ENCODE measurements at places on chromosomes 16 and 17.
A peak's percentile ranks its signal among the peaks of the same experiment; 100 is the strongest.

DNA sequence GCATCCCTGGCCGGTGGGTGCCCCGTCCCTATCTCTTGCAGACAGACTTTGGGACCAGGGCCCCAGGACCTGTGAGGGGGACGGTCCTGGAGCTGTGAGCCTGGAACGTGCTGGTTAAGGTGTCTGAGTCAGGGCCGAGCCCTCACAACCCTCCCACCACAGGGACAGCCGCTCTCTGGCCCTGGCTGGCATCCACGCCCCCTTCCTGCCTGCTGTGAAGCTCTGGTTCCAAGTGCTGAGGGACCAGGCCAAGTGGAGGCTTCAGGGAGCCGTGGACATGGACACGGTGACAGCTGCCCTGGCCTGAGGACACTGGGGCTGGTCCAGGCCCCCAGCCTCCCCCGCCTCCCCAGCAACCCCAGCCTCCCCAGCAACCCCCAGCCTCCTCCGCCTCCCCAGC is 6.6 kb downstream of the TSR3 start:
- no peak for DNase-seq
- H3K4me3 ChIP-seq: no peak overlapping the region
- no peak overlapping the region for H3K27ac ChIP-seq
- H3K27me3 ChIP-seq: no peaks in the 10 kb centered on the region
- H3K4me1 ChIP-seq: no peaks in the 10 kb centered on the region

DNA sequence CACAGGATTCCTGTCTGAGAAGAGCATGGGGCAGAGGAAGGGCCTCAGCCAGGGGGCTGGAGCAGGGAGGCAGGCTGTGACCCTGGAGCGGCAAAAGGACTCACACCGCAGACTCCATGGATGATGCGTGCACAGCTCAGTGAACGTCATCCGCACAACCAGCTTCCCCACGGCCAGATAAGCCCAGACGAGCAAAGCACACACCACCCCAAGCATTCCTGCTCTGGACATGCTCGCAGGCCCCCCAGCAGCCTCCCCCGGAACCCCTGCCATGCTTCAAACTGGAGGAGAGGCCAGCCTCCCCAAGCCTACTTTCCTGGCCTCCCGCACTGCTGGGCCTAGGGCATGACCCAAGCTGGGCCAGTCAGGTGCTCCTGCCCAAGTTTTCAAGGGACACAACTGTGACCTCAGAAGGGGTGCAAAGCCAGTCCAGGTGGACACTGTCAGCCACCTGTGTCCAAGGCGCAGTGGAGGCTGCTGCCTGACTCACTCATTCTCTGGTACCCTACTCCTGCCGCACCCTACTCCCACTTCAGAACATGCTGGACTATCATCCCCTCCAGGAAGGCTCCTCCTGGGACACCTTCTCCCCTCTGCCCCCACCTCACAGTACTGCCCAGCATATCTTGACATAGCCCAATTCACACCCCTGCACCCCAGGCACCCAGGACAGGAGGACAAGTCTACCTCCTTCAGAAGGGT is 4.8 kb downstream of the BCAR1 start:
- H3K27ac ChIP-seq: peak overlapping the region; percentile 95
- H3K27me3 ChIP-seq: no peaks in the 10 kb centered on the region
- no peak overlapping the region for H3K4me3 ChIP-seq
- DNase-seq: no peak
- H3K36me3 ChIP-seq: no peaks in the 10 kb centered on the region

DNA sequence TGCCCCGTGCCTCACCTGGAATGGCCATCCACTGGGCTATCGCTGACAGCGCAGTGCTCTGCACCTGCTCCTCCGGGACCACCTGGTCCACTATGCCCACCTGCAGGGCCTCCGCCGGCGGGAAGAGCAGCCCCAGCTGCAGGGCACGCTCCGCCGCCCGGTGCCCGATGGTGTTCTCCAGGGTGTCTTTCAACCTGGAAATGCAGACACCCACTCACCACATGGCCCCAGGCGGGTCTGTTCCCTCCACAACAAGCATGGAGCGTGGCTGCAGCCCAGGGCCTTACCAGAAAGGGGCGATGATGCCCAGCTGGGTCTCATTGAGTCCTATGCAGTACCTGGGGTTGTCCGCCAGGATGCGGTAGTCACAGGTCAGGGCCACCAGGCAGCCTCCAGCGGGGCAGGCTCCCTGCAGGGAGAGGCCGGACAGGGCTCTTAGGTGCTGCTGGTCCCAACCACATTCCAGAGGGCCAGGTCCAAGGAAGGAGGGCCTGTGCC is 6.8 kb downstream of the DNASE1L2 start:
- no peak overlapping the region for H3K27ac ChIP-seq
- no peaks in the 10 kb centered on the region for H3K4me1 ChIP-seq
- H3K36me3 ChIP-seq: no peaks in the 10 kb centered on the region

DNA sequence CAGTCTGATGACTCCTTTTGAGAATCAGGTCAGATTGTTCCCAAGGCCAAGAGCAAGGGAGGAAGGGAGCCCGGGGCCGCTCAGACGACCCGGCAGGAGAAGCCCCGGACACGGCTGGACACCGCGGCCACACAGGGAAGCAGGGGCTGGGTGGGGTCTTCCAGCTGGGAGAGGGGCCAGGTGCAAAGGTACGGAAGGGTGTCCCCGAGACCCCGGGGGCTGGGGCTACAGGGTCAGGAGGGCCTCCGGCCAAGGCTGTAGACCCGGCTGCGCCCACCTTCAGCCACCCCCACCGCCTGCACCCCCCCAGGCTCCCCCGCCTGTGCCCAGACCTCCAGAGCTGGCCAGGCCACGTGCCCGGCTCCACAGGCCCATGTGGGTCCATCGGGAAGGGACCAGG is 21.9 kb upstream of the C1QTNF8 start:
- no peaks in the 10 kb centered on the region for H3K4me1 ChIP-seq
- H3K4me3 ChIP-seq: no peak overlapping the region
- no peaks in the 10 kb centered on the region for H3K36me3 ChIP-seq
- no peak overlapping the region for H3K27ac ChIP-seq

GRCh38 chr16:1048442-1049112 is 24.0 kb upstream of the SSTR5 start:
- no peaks in the 10 kb centered on the region for H3K36me3 ChIP-seq
- H3K4me1 ChIP-seq: no peaks in the 10 kb centered on the region
- H3K27ac ChIP-seq: no peak overlapping the region
- H3K4me3 ChIP-seq: no peak overlapping the region

DNA sequence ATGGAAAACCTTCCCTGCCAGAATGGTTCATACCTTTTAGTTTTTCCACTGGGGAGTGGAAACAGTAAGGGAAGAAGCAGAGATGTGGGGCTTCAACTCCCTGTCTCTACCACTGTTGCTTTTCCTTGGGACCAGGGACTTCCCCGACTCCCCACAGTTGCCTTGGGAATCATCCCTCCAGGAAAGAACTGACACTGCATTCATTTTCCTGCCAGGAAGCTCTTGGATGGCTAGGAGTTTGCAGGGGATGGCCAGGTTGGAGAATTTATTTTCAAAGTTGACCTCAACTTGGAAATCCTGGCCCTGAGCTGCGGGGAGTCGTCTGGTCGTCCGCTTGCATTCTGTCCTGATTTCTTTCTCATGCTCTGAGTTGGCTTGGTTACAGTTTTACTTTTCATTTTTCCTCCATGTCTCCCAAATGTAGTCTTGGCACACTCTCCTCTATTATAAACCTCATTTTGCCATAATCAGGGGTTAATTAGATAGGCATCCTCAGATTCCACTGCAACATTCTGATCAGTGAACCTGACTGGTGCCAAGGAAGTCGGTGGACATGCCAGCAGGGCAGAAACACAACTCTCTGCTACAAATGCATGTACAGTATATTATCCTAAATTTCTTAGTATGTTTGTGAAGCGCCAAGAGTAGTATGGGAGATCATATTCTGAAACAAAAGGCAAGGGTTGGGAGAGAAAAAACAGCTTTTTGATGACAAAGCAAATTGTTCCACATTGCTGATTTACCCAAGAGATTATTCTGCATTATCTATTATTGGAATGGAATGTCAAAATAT is 220.5 kb upstream of the XYLT1 start:
- H3K36me3 ChIP-seq: no peaks in the 10 kb centered on the region
- no peaks in the 10 kb centered on the region for H3K4me1 ChIP-seq
- H3K4me3 ChIP-seq: no peak overlapping the region
- no peak overlapping the region for H3K27ac ChIP-seq

- no peaks in the 10 kb centered on the region for H3K4me1 ChIP-seq
- H3K4me3 ChIP-seq: no peak within 1 kb of the TSS
- H3K27me3 ChIP-seq: no peaks in the 10 kb centered on the region
- H3K36me3 ChIP-seq: no peaks in the 10 kb centered on the region
- DNase-seq: no peak
These were observed at the start of gene GLP2R for GRCh38 chr17:9825641-9826150. TSS of gene GLP2R (plus strand) at chr17:9825924. CDS start at chr17:9826064, 140 bp downstream.

GRCh38 chr16:57166951-57167350 is 18.9 kb downstream of the PSME3IP1 start:
- no peak overlapping the region for H3K4me3 ChIP-seq
- H3K36me3 ChIP-seq: no peaks in the 10 kb centered on the region
- no peaks in the 10 kb centered on the region for H3K27me3 ChIP-seq
- no peaks in the 10 kb centered on the region for H3K4me1 ChIP-seq

DNA sequence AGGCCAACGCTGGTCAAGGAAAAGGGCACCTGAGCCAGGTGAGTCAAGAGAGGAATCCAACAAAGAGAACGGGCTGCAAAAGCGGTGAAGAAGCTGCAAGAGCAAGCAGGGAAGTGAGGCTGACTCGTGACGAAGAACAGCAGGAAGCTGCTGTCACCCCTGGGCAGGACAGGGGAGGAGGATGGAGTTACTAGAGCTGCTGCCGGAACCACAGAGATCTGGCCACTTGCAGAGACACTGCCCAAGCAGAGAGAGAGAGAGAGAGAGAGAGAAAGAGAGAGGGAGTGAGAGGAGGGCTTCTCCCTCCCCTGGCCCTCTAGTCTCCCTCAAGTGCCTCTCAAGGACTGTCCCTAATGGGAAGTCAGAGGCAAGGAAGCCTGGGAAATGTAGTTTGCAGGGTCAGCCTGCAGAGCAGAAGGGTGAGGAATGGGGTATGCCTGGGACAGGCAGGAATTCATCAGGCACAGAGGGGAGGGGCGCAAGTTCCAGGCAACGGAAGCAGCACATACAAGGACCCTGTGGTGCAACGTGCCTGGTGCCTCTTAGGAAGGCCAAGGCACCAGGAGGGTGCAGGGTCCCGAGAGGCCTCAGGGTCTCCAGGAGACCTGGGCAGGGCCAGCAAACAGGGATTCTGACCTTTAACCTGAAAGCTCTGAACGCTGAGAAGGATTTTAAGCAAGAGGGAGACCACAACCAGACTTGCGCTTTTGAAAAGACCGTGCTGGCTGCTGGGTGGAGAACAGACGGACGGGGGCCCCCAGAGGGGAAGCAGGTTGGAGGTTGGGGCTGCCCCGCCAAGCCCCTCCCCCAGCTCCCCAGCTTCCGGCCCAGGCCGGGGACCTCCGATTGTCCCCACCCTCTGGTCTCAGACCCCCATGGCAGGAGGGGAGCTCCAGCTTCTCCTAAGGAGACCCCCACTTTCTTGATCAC is 45.8 kb upstream of the CIBAR2 start:
- no peaks in the 10 kb centered on the region for H3K27me3 ChIP-seq
- no peak overlapping the region for H3K27ac ChIP-seq
- no peak for DNase-seq
- no peak overlapping the region for H3K4me3 ChIP-seq
- no peaks in the 10 kb centered on the region for H3K4me1 ChIP-seq
- no peaks in the 10 kb centered on the region for H3K36me3 ChIP-seq

- H3K36me3 ChIP-seq: no peaks in the 10 kb centered on the region
- H3K4me3 ChIP-seq: no peak overlapping the region
- DNase-seq: no peak
- H3K27ac ChIP-seq: no peak overlapping the region
These were observed 21.3 kb upstream of the SALL1 start for GRCh38 chr16:51172368-51172767.

GRCh38 chr17:40061609-40062038 is 1.1 kb upstream of the THRA start:
- no peaks in the 10 kb centered on the region for H3K27me3 ChIP-seq
- no peak for DNase-seq
- H3K36me3 ChIP-seq: no peaks in the 10 kb centered on the region

- H3K4me1 ChIP-seq: peaks cover 42% of the 10 kb centered on the region
- no peaks in the 10 kb centered on the region for H3K36me3 ChIP-seq
- H3K4me3 ChIP-seq: peak overlapping the region; percentile 15
- H3K27me3 ChIP-seq: peaks cover under 1% of the 10 kb centered on the region
These were observed 4.4 kb downstream of the CBX4 start for GRCh38 chr17:79834565-79835469.

- no peaks in the 10 kb centered on the region for H3K27me3 ChIP-seq
- no peaks in the 10 kb centered on the region for H3K36me3 ChIP-seq
- DNase-seq: no peak
- peaks cover 16% of the 10 kb centered on the region for H3K4me1 ChIP-seq
- H3K4me3 ChIP-seq: peak overlapping the region; percentile 27
These were observed 3.8 kb downstream of the RNF213 start for GRCh38 chr17:80264205-80265075.

DNA sequence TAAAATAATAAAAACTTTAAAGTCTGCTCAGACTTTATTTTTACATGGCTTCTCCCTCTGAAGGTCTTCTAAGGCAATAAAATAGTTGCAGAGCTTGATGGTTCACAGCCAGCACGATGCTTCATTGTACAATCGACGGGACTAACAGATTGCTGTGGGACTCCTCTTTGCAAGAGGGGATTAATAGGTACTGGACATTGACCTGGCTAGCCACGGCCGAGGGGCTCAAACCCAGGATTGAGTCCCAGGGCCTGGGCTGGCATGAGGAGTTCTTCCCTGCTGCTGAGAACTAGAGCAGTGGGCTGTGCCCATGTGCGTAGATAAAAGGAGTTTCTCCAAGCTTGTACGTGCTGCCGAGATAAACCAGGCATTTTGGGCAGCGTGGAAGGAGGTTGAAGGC is 23.6 kb upstream of the GAN start:
- no peak overlapping the region for H3K27ac ChIP-seq
- H3K4me1 ChIP-seq: no peaks in the 10 kb centered on the region
- no peaks in the 10 kb centered on the region for H3K36me3 ChIP-seq
- H3K27me3 ChIP-seq: no peaks in the 10 kb centered on the region

DNA sequence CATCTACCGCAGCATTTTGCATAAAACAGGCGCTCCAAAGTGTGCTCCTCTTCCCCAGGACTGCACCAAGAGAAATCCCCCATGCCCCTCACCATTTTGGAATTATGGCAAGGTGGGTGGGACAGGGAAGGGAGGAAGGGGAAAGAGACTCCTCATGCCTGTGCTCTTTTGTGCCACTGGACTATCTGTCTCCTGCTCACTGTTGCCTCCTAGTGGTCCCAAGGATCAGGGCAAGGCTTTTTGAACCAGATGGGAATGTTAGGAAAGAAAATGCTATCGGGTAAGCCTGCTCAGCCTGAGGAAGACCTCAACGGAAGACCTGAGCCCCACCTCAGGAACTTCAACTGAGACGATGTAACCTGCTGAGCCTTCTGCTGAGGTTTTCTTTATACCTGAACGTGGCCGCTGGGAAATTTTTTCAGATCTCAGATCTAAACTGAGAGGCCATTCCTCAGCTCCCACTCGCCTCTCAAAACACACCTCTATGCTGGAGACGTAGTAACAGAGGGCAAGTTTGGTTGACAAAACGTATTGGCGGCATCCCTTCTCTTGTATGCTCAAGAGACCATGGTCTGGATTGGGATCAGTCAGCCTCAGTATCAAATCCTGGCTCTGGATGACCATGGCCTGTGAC is 58.3 kb downstream of the SPACA3 start:
- no peak overlapping the region for H3K4me3 ChIP-seq
- H3K27ac ChIP-seq: no peak overlapping the region
- no peak for DNase-seq
- H3K4me1 ChIP-seq: no peaks in the 10 kb centered on the region

- no peaks in the 10 kb centered on the region for H3K27me3 ChIP-seq
- no peaks in the 10 kb centered on the region for H3K36me3 ChIP-seq
- no peak for DNase-seq
- H3K27ac ChIP-seq: peak overlapping the region; percentile 35
- H3K4me1 ChIP-seq: peaks cover 6% of the 10 kb centered on the region
These were observed 72.8 kb downstream of the SOCS1 start for GRCh38 chr16:11183035-11183812.
